ENCODE measurements at places on chromosomes 1 and 21. TPM values are rescaled to one million over a fixed set of nuclear protein-coding genes. Genes with fewer than 3 reads are reported as not detected.

Gene ADGRL2
- 54.0 TPM for total RNA-seq

Gene LIX1L
- 31.8 TPM for total RNA-seq

Gene CDC42BPA
- total RNA-seq, result 31.3 TPM

Gene C1orf226
- total RNA-seq, result 22.1 TPM

Gene KRTAP19-1
- not detected for total RNA-seq

Gene AIRE
- total RNA-seq, result not detected

Gene ESPN
- total RNA-seq, result 257 TPM

Gene LCE1C
- total RNA-seq, result not detected

DNA sequence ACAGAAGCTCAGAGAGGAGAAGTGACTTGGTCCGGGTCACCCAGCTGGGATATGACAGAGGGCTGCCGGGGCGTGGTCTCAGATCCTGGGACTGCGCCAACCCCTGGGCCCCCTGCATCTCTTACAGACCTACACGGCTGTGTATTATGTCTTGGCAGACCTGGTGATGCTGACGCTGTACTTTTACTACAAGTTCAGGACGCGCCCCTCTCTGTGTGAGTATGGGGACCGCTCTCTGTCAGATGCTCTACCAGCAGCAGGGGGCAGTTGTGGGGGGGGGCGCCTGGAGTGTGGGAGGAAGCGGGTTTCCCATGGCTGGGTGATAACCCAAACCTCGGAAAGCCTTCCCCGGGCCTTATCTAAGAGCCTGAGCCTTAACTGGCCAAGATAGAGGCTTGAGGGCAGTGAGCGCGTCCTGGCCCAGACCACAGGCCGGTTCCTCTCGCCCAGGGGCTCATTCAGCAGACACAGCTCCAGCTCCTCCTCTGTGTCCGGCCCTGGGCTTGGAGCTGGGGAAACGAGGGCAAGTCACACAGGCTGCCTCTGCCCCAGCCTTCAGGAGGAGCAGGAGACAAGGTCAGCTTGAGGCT, 13.3 kb downstream of the SLC66A1 start:
- DNase-seq, result no peak

- DNase-seq, result no peak
These were observed 2.3 kb upstream of the TSPAN2 start for GRCh38 chr1:115091572-115091971.

GRCh38 chr1:24932284-24932683, 2.2 kb upstream of the RUNX3 start:
- no peak for DNase-seq

DNA sequence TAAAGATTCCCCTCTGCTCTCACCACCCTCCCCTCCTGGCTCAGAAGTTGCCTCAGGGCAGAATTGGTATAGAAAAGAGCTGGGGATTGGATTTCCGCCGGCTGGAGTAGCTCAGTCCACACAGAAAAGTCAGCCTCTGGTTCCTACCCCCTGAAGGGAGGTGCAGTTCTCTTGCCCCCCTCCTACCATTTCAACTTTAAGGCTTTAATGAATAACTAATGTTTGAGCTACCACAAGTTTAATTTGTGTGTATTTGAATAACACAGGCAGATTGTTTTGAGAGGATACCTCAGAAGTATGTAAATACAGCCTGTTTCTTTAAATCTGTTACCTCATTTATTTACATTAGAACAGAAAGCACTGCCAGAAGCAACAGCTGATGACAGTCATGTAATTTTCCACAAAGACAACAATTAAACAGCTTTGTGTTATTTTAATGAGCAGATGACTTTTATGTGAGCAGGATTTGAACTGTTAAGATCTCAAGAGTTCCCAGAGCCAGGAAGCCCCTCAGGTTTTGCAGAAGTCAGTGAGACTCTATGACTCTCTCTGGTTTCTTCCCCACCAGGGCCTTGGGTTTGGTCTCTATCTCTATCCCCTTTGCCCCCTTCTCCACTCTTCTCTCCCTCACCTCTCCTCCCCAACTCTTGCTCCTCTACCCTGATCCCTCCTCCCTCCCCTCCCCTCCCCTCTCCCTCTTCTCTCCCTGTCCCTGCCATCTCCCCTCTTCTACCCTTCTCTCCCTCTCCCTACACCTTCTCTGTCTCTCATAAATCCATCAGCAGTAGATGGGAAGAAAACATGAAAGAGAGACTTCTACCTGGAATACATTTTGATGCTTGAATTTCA, 26.3 kb downstream of the DUSP10 start:
- peak; percentile 48 for DNase-seq

DNA sequence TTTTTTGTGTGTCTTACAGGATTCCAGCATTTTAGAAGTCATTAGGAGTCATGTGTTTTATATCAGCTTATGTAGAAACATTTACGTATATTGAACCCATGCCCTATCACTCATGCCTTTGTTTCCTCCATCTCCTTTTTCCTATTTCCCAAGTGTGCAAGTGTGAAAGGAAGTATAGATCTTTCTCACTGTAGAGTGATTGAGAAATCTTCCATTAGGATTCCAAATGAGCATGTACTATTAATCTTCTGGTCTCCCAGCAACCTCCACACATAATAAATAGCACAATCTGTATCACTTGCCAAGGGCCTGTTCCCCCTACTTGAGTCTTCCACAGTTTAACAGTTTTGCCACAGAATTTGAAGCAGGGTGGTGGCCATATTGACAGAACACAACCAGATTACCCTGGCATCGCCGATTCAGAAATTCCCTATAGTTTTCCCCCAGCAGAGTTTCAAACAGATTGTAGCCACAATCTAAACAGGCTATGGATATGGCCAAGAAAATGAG, 1052.8 kb downstream of the TTLL7 start:
- no peak for DNase-seq

GRCh38 chr1:44822131-44822701, 13.9 kb downstream of the BTBD19 start:
- DNase-seq, result no peak

DNA sequence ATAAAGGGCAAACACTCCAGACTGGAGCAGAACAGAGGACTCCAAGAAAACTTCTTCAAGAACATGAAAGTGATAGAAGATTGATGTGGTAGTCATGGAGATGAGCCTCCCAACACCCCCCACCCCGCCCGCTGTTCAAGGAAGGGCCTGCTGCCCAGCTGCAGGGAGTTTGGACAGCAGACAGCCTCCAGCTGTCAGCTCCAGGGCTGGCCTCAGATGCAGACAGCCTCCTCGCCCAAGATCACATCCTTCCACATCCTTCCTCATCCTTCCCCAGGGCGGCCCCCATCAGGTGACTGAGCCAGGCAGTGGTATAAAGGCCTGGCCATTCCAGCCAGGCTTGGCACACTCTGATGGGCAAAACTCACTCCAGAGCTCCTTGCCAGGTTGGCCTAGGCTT, 24.6 kb downstream of the HMGN2 start:
- no peak for DNase-seq

DNA sequence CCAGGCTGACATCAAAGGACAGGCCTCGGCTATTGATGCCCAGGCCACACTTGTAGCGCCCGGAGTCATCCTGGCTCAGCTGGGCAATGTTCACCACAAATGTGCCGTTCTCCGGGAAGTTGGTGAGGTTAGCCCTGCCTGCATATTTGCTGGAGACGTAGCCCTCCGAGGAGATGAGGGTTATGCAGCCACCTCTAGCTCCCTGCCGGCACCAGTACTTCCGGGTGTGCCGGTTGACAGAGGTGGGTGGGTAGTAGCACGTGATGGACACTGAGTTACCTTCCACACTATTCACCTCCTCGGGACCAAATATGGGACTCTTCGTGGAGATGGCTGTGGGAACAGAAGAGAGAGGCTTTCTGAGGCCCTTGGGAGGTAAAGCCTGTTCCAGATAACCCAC, 7.1 kb downstream of the PIGR start:
- DNase-seq, result no peak

DNA sequence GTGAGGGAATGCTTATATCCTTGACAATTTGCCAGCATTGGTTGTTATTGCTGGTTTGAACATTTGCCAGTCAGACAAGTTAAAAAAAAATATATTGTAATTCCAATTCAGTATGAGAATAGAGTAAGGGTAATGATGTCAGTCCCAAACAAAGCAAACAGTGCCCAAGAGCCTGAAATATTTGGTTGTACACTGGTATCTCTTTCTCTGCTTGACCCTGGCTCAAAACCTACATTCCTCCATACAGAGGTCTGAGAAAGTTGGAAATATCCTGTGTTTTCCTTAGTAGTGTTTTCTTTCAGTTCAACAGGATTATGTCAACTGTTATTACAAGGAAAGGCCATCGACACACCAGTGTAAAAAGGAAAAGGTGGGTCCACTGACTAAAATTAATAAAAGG, 145.6 kb downstream of the MRPL39 start:
- no peak for DNase-seq

DNA sequence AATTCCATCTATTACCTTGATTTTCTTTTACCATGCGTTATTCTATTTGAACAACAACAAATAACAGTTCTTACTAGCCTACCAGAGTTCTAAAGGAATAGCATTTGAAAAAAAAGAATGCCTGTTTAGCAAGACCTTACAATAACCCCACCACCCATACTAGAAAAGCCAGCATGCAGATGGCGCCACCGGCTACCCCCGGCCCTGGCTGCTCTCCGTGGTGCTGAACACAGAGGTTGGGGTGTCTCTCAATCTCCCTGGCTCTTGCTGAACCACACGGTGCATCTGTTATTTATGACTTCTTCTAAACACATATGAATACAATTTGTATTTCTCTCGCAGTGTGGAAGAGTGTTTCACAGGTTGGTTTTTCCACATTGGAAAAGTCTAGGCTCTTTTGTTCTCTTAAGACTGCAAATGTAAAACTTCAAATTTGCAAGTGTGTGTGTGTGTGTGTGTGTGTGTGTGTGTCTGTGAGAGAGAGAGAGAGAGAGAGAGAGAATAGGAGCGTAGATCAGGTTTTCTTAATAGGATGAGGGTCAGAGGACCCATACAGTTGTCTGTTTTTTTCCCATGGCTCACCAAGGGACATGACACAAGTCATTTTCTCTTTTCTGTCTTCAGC, 13.6 kb downstream of the GRIK3 start:
- DNase-seq, result no peak

- no peak for DNase-seq
These were observed 46.1 kb downstream of the SLC44A3 start for GRCh38 chr1:94866164-94866807.

- DNase-seq, result no peak
These were observed 272.1 kb downstream of the ZNF648 start for GRCh38 chr1:181789395-181789794.

- DNase-seq, result no peak
These were observed 12.6 kb upstream of the SERINC2 start for GRCh38 chr1:31400393-31400792.

- no peak for DNase-seq
These were observed 359.8 kb upstream of the KAZN start for GRCh38 chr1:14238472-14239307.

DNA sequence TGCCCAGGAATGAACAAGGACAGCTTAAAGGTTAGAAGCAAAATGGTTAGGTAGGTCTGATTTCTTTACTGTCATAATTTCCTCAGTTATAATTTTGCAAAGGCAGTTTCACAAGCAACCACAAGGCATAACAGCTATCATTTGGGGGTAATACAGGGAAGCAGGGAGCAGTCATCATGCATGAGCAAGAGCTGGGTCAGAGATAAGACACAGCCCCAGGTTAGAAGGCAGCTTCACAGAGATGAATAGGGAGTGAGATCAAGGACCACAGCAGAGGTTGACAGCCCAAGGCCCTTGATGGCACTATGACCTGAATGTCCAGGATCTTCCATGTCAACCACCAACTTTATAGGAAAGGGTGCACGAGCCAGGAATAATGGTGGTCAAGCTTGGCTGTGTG, 9.0 kb upstream of the CSRP1 start:
- no peak for DNase-seq

- DNase-seq, result peak; percentile 81
These were observed 1.3 kb upstream of the GNB1 start for GRCh38 chr1:1892079-1892762.

GRCh38 chr1:190906206-190906725, 428.6 kb upstream of the BRINP3 start:
- no peak for DNase-seq

DNA sequence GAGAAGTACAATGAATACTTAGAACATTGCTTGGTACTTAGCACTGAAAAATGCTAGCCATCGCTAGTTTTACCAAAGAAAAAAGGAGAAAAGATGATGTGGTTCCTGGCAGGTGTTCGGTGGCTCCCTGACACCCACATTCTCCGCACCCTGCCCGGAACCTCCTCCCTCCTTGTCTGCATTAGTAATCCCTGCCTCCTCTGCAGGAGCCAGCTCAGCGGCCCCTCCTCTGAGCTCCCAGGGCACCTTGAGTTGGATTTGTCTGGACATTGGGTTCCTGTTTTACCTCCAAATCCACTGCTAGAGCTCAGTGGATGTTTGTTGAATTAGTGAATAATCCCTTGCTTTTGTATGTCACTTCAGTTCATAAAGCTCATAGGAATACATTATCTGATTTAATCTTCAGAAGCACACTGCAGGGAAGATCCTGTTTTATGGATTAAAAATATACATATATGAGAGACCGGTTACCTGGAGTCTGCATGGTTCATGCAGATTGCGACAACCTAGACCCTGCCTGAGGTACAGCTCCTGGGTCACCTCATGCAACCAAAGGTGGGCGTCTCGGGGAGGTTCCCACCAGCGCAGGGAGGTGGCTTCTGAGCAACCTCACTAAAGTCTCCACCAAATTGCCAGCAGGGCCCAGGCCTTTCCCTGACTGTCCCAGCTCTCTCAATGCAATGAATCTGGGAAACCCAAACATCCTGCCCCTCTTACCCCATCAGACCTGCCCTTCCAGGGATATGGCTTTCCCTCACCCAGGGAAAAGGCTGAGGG, 24.2 kb downstream of the PCAT6 start:
- DNase-seq, result no peak

DNA sequence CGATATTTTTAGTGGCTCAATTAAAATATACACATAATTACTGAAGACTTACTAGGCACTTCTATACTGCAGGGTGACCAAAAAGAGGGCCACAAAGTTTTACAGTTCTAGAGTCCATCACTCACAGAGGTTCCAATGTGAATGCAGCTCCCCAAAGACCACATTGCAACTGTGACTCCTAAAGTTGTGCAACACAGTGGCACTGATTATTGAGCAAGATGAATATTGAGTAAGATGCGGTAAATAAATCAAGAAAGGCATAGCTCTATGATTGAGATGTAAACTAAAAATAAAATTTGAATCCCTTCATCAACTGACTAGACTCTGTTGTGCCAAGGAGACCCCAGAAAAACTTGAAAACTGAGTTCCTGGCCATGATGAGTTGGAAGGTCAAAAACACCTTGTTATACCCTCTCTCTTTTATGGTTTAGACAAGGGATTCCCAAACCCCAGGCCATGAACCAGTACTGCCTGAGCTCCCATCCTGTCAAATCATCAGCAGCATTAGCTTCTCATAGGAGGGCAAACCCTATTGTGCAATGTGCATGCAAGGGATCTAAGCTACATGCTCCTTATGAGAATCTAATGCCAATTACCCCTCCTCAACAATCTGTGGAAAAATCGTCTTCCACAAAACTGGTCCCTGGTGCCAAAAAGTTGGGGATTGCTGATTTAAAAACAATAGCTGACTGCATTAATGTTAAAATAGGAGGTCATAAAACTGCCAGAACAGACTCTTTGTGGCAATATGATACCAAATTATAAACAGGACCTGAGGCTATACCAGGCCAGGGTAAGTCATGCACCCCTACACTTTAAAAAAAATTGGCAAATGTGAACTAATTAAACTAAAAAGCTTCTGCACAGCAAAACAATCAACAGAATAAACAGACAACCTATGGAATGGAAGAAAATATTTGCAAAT, 94.3 kb downstream of the ADGRL4 start:
- DNase-seq, result no peak
